ENCODE measurements at places on chromosomes 4 and X.

DNA sequence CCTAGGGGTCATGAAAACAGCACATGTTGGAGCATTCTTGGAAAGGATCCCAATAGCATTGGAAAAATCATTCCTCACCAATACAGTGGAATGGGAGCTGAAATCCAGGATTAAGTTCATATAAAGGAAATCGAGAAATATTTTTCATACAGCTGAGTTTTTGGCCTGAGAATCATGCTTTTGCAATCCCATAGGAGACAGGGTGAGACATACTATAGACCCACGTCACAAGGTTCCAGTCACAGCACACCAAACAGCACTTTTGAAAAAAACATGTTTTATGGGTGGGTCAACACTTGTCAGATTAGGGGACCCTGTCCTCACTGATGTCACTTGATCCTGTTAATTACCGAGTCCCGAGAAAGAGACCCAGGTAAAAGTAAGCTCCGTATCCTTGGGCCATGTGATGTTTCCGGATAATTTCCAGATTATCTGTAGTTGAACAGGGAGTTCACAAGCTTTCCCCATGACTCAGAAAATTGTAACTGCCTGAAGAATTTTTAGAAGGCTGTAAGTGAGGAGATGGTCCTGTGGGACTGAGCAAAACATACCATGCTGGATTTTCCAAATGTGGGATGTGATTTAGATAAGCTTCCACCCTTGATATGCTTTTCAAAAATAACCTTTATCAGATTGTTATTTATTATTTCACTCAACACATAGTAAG is 80.9 kb upstream of the TLR3 start:
- no peak for DNase-seq

GRCh38 chrX:67619253-67619652 is 75.4 kb downstream of the AR start:
- DNase-seq = no peak

- DNase-seq = no peak
Measured at GRCh38 chrX:150790021-150790420, 96.8 kb downstream of the MTMR1 start.

- no peak for DNase-seq
Measured at GRCh38 chr4:23932186-23932585, 42.3 kb upstream of the PPARGC1A start.

DNA sequence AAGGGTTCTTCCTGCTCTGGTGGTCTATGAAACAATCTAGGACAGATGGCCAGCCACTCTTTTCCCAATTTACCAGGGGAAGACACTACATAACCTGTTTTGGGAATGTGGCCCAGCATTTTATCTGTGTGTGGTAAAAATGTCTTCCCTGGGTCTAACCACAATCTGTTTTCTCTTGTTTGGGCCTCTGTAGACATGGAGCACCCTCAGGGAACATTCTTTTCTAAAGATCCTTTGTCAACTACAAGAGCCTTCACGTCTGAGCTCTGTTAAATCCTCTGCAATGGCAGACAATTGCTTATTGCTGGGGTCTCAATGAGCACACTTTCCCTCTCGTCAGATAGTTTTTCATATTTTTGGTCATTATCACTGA is 35.5 kb downstream of the PLAC1 start:
- DNase-seq = no peak

GRCh38 chr4:174154215-174154854 is 129.1 kb downstream of the FBXO8 start:
- no peak for DNase-seq

DNA sequence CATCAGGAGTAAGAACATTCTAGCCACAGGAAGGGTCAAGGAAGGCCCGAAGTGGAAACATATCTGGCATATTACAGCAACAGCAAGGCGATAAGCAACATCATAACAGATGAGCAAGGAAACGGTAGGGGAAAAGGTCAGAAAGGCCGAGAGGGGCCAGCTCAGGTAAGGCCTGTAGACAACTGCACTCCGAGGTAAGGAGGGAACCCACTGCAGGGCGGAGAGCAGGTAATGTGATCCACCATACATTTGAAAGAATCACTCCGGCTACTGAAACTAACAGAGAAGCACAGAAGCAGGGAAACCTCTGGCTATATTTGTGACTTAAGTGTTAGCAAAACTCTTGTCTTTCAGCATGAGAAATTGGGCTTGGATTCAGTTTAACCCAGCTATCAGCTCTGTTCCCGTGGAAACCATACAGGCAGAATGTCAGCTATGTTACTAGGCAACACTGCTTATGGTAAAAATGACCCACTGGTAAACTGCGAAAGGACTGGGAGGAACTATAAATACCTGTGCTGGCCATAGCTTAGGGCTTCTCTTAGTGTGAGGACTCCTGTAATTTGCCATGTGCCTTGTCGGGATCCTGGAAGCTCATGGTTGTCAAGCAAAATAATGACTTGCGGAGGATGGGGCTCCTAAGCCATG is 31.0 kb downstream of the FRYL start:
- DNase-seq = no peak

DNA sequence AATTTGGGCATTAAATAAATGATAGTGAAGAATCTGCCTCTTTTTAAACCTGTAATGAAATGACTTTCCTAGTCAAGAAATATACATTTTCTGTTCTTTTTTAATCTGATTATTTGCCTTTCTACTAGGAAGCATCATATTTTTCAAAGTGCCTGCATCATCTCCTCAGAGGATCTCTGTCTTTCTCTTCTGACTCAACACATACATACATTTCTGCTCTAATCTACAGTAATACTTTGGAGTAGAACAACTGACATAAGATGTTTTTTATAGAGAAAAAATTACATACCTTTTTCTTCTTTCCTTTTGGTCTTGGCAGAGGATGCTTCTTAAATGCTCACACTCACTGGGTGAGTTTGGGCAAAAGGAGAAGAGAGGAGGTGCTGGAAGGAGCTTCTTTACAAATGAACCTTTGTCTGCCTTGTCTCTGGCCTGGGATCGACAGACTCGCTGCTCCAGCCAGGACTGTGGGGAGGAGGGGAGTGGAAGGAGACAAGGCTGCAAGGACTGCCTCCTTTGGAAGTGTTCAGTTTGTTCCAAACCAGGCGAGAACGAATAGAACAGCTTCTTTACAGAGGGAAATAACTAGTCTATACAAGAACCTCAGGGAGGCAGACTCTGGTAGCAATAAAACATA is at the start of gene SCRG1:
Gene SCRG1, minus strand, starts transcription at position 338 of the 637 bp plus-strand sequence. CDS start 7,702 bp downstream, outside the sequence.
- DNase-seq = no peak

DNA sequence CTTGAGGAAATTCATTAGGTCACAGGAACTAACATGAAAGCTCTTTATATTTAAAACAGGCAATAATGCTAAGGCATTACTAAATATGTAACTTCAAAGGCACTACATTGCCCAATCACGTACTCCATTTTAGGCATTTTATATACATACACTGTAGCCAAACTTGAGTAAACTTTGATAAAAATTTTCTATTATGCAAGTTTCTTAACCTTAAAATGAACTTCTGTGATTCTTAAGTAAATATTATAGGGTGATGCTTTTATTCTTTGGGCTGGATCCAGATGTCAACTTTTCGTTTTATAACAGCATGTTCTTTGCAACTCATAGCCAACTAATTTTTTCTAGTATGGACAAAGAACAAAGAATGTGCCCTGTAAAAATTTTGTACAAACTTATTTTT is 28.3 kb upstream of the MAP9 start:
- no peak for DNase-seq

GRCh38 chrX:53716328-53717088 is 30.0 kb upstream of the HUWE1 start:
- DNase-seq = no peak

- no peak for DNase-seq
Measured at GRCh38 chr4:94302191-94302590, 40.4 kb downstream of the HPGDS start.

GRCh38 chr4:52619591-52619931 is 39.5 kb downstream of the USP46 start:
- no peak for DNase-seq

GRCh38 chr4:54062392-54062791 is 2.0 kb downstream of the CHIC2 start:
- DNase-seq = no peak

DNA sequence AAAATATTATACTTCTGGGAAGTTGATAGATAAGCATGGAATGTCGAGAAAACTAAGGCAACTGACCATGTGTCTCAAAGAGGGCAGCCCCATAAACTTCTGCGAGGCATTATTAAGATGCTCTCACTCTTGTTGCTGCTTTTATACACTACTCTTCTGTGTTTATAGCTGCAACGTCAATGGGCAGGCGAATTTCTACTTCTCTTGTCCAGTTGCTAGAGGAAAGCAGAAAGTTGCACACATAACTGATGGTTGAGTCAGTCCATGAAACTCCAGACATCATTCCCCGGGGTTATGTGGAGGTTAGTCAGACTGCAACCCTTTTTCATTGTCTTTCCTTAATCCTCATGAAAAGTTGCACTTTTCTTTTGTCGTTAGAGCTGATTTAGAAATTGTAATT is 39.8 kb downstream of the VCX3B start:
- no peak for DNase-seq

GRCh38 chr4:15253349-15253748 is 174.5 kb upstream of the C1QTNF7 start:
- no peak for DNase-seq

GRCh38 chr4:53365121-53365485 is 758 bp downstream of the SCFD2 start:
- no peak for DNase-seq

DNA sequence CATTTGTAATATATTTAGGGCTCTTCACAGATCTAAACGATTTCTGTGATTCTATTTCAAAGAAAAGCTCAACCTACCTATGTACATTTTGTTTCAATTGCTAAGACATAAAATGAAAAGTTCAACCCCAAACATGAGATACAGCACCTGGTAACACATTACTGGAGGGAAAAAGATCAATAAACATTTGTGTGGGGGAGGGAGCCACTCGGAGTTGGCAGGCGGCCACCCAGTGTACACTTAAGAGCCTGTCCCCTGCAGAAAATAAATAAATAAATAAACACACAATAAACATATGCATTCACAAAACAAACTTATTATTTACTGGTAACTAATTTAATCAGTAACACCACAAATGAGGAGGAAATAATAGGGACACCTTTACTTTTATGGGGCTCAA is 19.3 kb downstream of the PRSS48 start:
- no peak for DNase-seq

- DNase-seq = no peak
Measured at GRCh38 chrX:44459501-44459900, 83.2 kb downstream of the FUNDC1 start.

DNA sequence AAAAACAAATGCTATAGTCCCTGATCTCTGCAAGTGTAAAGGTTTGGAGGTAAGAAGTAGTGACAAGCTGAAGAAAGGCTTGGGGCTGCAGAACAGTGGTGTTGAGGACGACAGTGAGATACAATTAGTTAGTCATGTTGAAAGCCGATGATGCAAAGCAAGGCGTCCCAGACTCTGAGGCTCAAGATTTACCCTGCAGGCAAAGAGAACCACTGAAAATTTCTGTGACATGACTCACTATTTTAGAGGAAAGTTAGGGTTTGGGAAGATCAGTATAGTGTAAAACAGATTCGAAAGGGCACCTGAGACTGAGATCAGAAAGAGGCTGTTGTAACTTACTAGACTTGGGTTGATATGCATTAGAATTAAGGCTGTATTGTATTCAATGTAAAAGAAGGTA is 281.3 kb upstream of the FTHL17 start:
- DNase-seq = no peak

DNA sequence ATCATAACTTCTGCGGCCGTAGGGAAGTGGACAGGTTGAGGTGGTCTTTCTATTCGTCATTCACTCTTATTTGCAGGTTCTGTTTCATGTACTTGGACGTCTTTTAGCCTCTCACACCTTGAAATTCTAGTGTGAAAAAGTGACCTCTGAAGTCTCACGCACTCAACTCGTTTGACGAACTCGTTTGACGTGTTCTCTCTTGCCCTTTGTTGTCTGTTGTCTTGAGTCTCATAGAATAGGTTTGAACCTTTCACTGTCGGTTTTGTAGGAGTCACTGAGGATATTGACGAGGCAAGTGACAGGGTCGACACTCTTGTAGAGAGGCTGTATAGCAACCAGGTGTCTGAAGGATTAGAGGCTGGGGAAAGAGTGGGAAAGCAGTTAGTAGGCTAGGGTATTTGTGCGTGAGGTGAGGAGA is 1.1 kb upstream of the PGRMC2 start:
- DNase-seq = no peak
